ENCODE measurements at places on chromosomes 7 and 10. TPM values are rescaled to one million over a fixed set of nuclear protein-coding genes. Genes with fewer than 3 reads are reported as not detected.

Gene ACBD7
- 16.7 TPM for total RNA-seq

DNA sequence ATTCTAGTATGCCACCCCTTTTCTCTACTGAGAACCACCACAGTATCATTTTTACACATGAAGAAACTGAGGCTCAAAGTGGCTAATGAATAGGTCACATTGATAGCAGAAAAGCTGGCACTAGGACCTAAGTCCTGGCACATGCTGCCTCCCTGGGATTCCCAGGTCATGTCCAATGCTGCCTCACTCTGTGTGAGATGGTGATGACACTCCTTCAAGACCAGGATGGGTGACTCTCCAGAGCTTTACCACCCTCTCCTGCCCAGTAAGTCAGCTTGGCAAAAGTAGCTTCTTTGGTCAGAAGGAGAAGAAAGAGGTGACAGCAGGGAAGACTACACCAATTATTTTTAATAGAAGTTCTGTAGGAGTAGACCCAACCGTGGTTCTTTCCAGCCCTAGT is 13.3 kb upstream of the AKR1B10 start:
- DNase-seq, result no peak

DNA sequence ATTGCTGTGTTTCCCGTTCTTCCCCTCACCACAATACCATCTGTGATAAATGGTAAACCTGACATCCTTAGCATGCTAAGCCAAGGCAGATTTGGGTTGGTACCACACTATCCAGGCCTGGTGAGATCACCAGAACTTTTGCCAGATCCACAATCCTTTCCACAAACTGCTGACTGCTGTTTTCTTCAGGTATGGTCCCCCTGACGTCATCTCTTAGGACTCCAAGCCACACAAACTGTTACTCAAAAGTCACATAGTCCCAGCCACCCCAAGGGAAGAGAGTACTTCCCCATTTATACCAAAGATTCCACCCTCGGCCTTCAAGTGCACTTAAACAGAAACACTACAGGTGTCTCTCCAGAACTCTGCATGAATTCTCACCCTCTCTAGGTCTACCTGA is 34.8 kb downstream of the SLC25A13 start:
- DNase-seq, result peak; percentile 28

- DNase-seq, result no peak
These were observed 198.3 kb downstream of the WDR11 start for GRCh38 chr10:121049489-121049888.

DNA sequence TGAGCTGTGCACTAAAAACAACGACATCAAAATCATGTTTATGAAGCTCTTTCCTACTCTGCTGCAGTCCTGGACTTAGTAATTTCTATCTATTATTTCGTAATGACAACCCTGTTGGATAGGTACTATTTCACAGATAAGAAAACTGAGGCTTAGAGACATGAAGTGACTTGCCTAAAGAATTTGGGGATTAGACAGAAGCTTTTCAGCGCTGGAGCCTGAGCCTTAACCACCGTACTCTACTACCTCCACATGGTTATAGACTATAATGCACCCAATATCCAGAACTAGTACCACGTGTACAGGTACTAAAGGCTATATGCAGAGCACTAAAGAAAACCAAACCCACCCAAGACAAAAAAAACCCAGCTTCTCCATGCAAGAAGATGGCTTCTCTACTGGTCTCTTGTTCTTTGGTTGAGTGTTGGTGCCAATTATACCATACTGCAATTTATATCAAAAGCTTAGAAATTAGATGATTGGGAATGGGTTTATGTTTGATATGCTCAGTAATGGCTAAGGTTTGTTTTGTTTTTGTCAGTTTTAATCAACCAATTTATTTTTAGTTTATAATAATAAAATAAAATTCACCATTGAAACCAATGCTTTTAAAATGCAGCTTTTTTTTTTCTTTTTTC is 6.5 kb upstream of the SNX10 start:
- no peak for DNase-seq

DNA sequence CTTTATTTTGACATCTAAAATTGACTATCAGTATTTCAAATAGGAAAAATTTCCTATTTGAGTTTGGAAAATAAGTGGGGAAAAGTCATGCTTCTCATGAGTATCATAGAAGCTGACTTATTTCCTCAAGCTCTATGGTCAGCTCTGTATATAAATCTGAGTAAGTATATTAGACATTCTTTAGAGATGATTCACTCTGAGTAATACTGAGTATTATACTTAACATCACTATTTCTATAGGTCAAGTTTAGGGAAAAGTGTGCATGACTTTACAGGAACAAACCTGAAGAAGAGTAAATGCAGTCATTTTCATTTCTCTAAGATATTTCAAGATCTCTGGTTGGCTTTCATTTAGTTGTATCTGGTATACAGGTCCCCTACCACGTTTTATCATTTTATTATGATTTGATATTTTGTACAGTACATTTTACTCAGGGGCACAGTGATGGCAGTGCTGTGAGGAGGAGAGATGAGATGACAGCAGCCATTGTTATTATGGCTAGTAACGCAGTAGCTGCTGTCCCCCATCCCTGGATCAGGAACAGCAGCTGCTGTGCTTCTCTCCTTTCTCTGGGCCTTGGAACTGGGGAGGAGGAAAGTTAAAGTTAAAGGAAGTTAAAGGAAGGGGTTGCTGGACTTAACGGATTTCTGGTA is 15.2 kb downstream of the SND1 start:
- DNase-seq, result no peak

DNA sequence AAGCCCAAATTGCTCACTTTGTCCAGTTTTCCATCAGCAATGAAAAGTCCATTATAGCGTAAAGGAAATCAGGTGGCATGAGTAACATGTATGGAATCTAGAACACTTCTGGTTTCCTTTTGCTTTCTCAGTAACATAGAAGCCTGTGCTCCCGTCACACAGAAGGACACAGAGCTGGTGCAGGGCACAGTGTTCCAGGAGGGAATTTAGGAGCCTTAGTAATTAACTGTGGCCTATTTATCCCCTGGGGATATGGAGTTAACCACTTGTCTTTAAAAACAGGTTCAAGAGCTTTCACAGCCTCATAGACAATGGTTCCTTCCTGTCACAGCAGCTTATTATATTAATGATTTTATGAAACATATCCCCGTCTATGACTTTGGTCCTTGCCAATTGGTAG is 189.9 kb downstream of the NEBL start:
- DNase-seq, result no peak

Gene PILRA
- total RNA-seq, result 3.3 TPM

GRCh38 chr10:78934994-78935602 is 133.7 kb upstream of the ZMIZ1 start:
- DNase-seq, result no peak
